Neural crest cell (in vitro differentiated cells): ENCODE measurements at places on chromosomes 6 and 20.

GRCh38 chr6:32294566-32294965 is 70.7 kb upstream of the NOTCH4 start:
- no peak for DNase-seq
- no peaks in the 10 kb centered on the region for H3K36me3 ChIP-seq
- H3K27ac ChIP-seq, result no peak overlapping the region
- no peaks in the 10 kb centered on the region for H3K4me1 ChIP-seq
- peaks cover 13% of the 10 kb centered on the region for H3K27me3 ChIP-seq
- H3K4me3 ChIP-seq, result no peak overlapping the region

GRCh38 chr6:111534231-111534751 is 51.3 kb upstream of the REV3L start:
- DNase-seq, result no peak
- H3K4me3 ChIP-seq, result no peak overlapping the region
- no peaks in the 10 kb centered on the region for H3K36me3 ChIP-seq

GRCh38 chr6:106556368-106556960 is 72.8 kb downstream of the RTN4IP1 start:
- H3K27ac ChIP-seq, result no peak overlapping the region
- H3K4me3 ChIP-seq, result no peak overlapping the region
- H3K27me3 ChIP-seq, result no peaks in the 10 kb centered on the region
- no peaks in the 10 kb centered on the region for H3K36me3 ChIP-seq

DNA sequence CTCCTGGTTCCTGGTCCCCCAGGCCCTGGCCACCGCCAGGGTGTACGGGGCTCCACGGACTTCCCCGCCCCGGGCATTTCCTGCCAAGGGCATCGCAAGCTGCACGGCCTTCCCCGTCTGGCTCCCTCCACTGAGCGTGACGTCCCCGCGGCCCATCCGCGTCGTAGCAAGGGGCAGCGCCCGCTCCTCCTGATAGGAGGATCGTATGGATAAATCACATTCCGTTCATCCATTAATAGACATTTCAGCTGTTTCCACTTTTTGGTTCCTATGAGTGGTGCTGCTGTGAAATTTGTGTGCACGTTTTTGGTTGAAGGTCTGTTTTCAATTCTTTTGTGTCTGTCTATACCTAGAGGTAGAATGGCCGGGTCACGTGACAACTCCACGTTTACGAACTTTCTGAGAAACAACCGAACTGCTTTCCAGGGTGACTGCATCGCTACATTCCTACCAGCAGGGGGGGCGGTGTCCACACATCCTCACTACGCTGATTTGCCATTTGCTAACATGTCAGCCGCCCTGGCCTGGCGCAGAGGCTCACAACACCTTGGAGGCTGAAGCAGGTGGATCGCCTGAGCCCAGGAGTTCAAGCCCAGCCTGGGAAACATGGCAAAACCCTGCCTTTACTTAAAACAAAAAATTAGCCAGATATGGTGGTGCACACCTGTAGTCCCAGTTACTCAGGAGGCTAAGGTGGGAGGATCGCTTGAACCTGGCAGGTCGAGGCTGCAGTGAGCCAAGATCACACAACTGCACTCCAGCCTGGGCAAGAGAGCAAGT is 37.7 kb downstream of the KCNQ2 start:
- peaks cover 14% of the 10 kb centered on the region for H3K4me1 ChIP-seq
- H3K36me3 ChIP-seq, result peaks cover 8% of the 10 kb centered on the region
- no peaks in the 10 kb centered on the region for H3K27me3 ChIP-seq
- H3K27ac ChIP-seq, result peak overlapping the region; percentile 53
- DNase-seq, result peak; percentile 75
- no peak overlapping the region for H3K4me3 ChIP-seq

- no peak for DNase-seq
- no peaks in the 10 kb centered on the region for H3K4me1 ChIP-seq
- H3K4me3 ChIP-seq, result no peak overlapping the region
- H3K27me3 ChIP-seq, result peaks cover under 1% of the 10 kb centered on the region
Measured at GRCh38 chr6:76275746-76276145, 203.3 kb upstream of the IMPG1 start.

GRCh38 chr6:107187630-107188029 is 72.3 kb upstream of the BEND3 start:
- H3K36me3 ChIP-seq, result no peaks in the 10 kb centered on the region
- H3K4me1 ChIP-seq, result no peaks in the 10 kb centered on the region
- no peak overlapping the region for H3K4me3 ChIP-seq
- H3K27ac ChIP-seq, result no peak overlapping the region
- H3K27me3 ChIP-seq, result no peaks in the 10 kb centered on the region

- no peaks in the 10 kb centered on the region for H3K36me3 ChIP-seq
- H3K27ac ChIP-seq, result no peak overlapping the region
- H3K27me3 ChIP-seq, result peaks cover 13% of the 10 kb centered on the region
Measured at GRCh38 chr20:19070681-19071445, 141.6 kb upstream of the SLC24A3 start.
